ENCODE measurements at places on chromosomes 2 and 18. TPM values are rescaled to one million over a fixed set of nuclear protein-coding genes. Genes with fewer than 3 reads are reported as not detected.

GATA6 gene
- not detected for total RNA-seq

FAP gene
- total RNA-seq = not detected

CYBRD1 gene
- total RNA-seq = 0.93 TPM

ZNG1B gene
- 32.7 TPM for total RNA-seq

C2orf72 gene
- total RNA-seq = 0.35 TPM

DNA sequence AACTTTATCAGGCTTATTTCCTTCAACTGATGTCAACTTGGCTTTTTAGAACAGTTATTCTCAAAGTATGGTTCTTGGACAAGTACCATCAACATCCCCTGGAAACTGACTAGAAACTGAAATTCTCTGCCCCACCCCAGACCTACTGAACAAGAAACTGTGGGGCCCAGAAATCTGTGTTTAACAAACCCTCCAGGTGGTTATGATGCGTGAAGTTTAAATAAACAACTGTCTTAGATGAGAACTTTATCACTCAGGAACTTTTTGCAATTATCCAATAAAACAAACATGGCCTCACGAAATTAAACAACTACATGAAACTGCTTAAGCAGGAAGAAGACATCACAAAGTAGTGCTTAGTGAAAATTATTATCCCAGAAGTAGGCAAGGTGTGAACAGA lies 4.4 kb downstream of the HIBCH start:
- H3K36me3 ChIP-seq = peaks cover 4% of the 10 kb centered on the region
- no peak for DNase-seq
- H3K4me1 ChIP-seq = peaks cover 40% of the 10 kb centered on the region
- H3K4me3 ChIP-seq = no peak overlapping the region
- H3K27me3 ChIP-seq = no peaks in the 10 kb centered on the region

- peaks cover 5% of the 10 kb centered on the region for H3K4me1 ChIP-seq
- peaks cover 20% of the 10 kb centered on the region for H3K27me3 ChIP-seq
- H3K27ac ChIP-seq = no peak overlapping the region
- H3K4me3 ChIP-seq = no peak overlapping the region
These were observed 5.9 kb downstream of the MFSD2B start for GRCh38 chr2:24015562-24016375.

GRCh38 chr2:102301867-102302362 lies 9.4 kb upstream of the IL1RL1 start:
- peaks cover 42% of the 10 kb centered on the region for H3K4me1 ChIP-seq
- peak; percentile 61 for DNase-seq
- peak overlapping the region; percentile 3 for H3K4me3 ChIP-seq
- H3K36me3 ChIP-seq = no peaks in the 10 kb centered on the region

- peaks cover 9% of the 10 kb centered on the region for H3K27me3 ChIP-seq
- no peak overlapping the region for H3K4me3 ChIP-seq
- no peak for DNase-seq
- peaks cover 3% of the 10 kb centered on the region for H3K4me1 ChIP-seq
- no peak overlapping the region for H3K27ac ChIP-seq
These were observed 73.2 kb downstream of the ZNF532 start for GRCh38 chr18:58937887-58938267.

GRCh38 chr18:7950380-7951136 lies 383.4 kb downstream of the PTPRM start:
- peaks cover 31% of the 10 kb centered on the region for H3K4me1 ChIP-seq
- no peaks in the 10 kb centered on the region for H3K36me3 ChIP-seq
- H3K27me3 ChIP-seq = no peaks in the 10 kb centered on the region
- H3K4me3 ChIP-seq = no peak overlapping the region
- no peak for DNase-seq

DNA sequence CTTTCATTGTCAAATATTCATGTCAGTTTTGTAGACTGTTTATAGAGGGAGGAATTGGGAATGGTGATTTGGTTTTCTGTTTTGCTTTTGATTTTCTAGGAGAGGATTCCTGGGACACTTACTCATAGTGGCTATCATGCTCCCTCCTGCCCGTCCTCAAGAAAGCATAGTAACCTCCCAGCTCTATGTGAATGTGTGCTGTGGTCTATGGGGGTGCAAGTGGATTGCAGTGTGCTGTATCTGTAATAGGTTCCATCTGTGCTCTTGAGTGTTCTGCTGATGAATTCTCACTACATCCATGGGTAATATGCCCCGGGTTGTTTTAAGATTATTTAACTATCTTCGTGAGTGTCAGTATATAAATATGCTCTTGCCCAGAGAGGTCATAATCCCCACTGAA lies 811.3 kb downstream of the CNTNAP5 start:
- no peak for DNase-seq
- H3K27ac ChIP-seq = no peak overlapping the region
- no peaks in the 10 kb centered on the region for H3K4me1 ChIP-seq
- no peaks in the 10 kb centered on the region for H3K36me3 ChIP-seq

- no peak overlapping the region for H3K4me3 ChIP-seq
- no peaks in the 10 kb centered on the region for H3K27me3 ChIP-seq
- no peak overlapping the region for H3K27ac ChIP-seq
These were observed 2.4 kb upstream of the FBXO11 start for GRCh38 chr2:47908682-47909081.

GRCh38 chr2:197782126-197782525 lies 3.0 kb downstream of the BOLL start:
- no peak overlapping the region for H3K4me3 ChIP-seq
- no peaks in the 10 kb centered on the region for H3K36me3 ChIP-seq
- H3K27ac ChIP-seq = no peak overlapping the region
- peaks cover 13% of the 10 kb centered on the region for H3K27me3 ChIP-seq
- DNase-seq = no peak

GRCh38 chr2:67437114-67437513 lies 40.0 kb downstream of the ETAA1 start:
- H3K27ac ChIP-seq = no peak overlapping the region
- no peak for DNase-seq
- H3K4me1 ChIP-seq = no peaks in the 10 kb centered on the region
- H3K36me3 ChIP-seq = no peaks in the 10 kb centered on the region
- no peak overlapping the region for H3K4me3 ChIP-seq

DNA sequence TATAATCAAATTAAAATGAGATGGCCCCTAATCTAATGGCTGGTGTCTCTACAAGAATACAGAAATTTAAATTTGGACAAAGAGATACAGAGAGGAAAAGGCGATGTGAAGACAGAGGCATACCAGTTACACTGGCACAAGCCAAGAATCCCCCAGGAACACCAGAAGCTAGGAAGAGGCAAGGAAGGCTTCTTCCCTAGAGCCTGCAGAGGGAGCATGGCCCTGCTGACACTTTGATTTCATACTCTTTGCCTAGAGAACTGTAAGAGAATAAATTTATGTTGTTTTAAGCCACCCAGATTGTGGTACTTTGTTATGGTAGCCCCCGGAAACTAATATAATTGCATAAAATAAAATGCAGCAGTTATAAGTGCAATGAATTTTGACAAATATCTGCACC lies 671.4 kb downstream of the MBD2 start:
- no peaks in the 10 kb centered on the region for H3K36me3 ChIP-seq
- no peaks in the 10 kb centered on the region for H3K4me1 ChIP-seq
- H3K27ac ChIP-seq = no peak overlapping the region
- H3K27me3 ChIP-seq = no peaks in the 10 kb centered on the region
- H3K4me3 ChIP-seq = no peak overlapping the region

- H3K36me3 ChIP-seq = no peaks in the 10 kb centered on the region
- H3K4me3 ChIP-seq = no peak overlapping the region
- H3K4me1 ChIP-seq = no peaks in the 10 kb centered on the region
- no peaks in the 10 kb centered on the region for H3K27me3 ChIP-seq
These were observed 124.7 kb upstream of the LRRTM1 start for GRCh38 chr2:80429251-80429650.

DNA sequence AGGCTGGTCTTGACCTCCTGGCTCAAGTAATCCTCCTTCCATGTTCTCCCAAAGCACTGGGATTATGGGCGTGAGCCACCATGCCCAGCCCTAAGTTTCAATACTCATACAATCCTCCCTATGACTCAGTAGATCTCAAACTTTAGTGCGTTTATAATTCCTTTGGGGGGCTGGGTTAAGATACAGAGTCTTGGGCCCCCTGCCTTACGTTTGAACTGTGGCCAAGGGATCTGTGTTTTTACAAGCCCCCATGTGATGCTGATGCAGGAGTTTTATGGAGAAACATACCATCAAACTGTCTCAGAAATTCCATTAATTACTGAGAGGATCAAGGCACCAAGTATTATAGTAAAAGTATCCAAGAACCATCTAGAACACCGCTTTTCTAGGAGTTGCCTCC lies 38.2 kb upstream of the FAM136A start:
- peaks cover 14% of the 10 kb centered on the region for H3K27me3 ChIP-seq
- no peak for DNase-seq
- H3K27ac ChIP-seq = no peak overlapping the region
- H3K4me3 ChIP-seq = no peak overlapping the region

DNA sequence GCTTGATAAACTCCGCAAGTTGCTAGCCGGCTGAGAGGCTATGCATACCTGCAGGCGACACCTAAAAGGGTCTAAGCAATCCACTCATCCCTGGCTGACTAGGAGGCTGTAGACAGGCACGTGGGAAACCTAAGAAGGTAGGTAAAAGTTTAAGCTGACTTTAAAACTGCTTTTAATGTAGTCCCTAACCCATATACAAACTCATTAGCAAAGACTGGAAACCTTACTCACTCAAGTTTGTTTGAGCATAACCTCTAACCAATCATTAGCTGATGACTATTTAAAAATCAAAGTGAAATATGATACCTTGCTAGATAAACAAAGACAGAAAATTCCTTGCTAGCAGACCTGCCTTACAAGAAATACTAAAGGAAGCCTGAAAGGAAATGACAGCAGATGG lies 106.4 kb downstream of the EXOC6B start:
- H3K4me3 ChIP-seq = no peak overlapping the region
- no peak overlapping the region for H3K27ac ChIP-seq
- DNase-seq = no peak
- peaks cover 3% of the 10 kb centered on the region for H3K4me1 ChIP-seq
- H3K27me3 ChIP-seq = no peaks in the 10 kb centered on the region

GRCh38 chr2:56681659-56682396 lies 498.0 kb downstream of the CCDC85A start:
- no peak overlapping the region for H3K4me3 ChIP-seq
- no peak overlapping the region for H3K27ac ChIP-seq
- H3K4me1 ChIP-seq = no peaks in the 10 kb centered on the region
- no peak for DNase-seq
- no peaks in the 10 kb centered on the region for H3K36me3 ChIP-seq

DNA sequence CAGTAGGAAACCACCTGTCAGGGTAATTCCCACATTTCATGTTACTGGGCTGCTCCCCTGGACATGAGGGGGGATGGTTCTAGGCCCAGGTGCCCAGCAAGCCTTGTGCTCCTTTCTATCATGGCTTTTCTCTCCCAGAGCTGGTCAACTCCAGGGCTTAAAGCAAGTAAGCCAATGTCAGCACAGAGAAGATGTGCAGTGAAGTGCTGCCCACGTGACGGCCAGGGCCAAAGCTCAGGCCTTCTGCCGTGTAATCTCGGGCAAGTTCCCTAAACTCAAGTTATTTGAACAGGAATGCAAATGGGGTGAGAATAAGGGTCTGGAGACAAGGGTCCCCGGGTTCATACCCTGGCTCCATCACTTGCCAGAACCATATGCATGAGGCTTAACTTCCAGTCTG lies 16.5 kb downstream of the SFXN5 start:
- DNase-seq = no peak
- H3K27ac ChIP-seq = no peak overlapping the region
- H3K27me3 ChIP-seq = no peaks in the 10 kb centered on the region
- peaks cover 14% of the 10 kb centered on the region for H3K36me3 ChIP-seq
- H3K4me1 ChIP-seq = no peaks in the 10 kb centered on the region

GRCh38 chr2:219119422-219120043 lies 41.1 kb downstream of the NHEJ1 start:
- H3K4me3 ChIP-seq = no peak overlapping the region
- no peak overlapping the region for H3K27ac ChIP-seq
- peak; percentile 63 for DNase-seq
- H3K36me3 ChIP-seq = no peaks in the 10 kb centered on the region
- peaks cover 10% of the 10 kb centered on the region for H3K4me1 ChIP-seq
- H3K27me3 ChIP-seq = no peaks in the 10 kb centered on the region

- H3K27ac ChIP-seq = no peak overlapping the region
- no peak for DNase-seq
- H3K36me3 ChIP-seq = peaks cover 31% of the 10 kb centered on the region
- H3K27me3 ChIP-seq = no peaks in the 10 kb centered on the region
- peaks cover 17% of the 10 kb centered on the region for H3K4me1 ChIP-seq
- no peak overlapping the region for H3K4me3 ChIP-seq
These were observed 13.9 kb downstream of the HDAC4 start for GRCh38 chr2:239386872-239387445.

DNA sequence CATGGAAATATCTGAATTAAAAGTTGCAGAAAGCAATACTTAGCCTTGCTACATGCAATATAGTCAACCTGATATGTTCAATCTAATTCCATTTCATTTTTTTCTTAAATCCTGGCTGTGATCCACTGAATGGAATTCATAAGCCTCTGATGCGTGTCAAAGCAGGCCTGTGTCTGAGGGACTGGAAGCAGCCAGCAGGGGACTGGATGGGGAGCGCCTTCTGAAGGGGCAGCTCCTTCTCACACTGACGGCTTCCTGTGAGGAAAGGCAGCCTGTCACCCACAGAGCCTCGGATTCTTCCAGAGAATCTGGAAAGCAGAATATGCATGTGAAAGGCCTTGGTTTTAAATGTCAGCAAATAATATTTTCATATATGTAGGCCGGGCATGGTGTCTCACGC lies 73.5 kb downstream of the KCNF1 start:
- DNase-seq = no peak
- H3K36me3 ChIP-seq = no peaks in the 10 kb centered on the region
- H3K27ac ChIP-seq = no peak overlapping the region
- H3K4me3 ChIP-seq = no peak overlapping the region

All from activated CD4-positive, alpha-beta memory T cell treated with anti-CD3 and anti-CD28 coated beads, Interleukin-2, amount 10 ng/mL, durations not matched to agents 7 days and 5 days (primary cell).